Hepatocyte (in vitro differentiated cells): ENCODE measurements at places on chromosomes 13 and 19. TPM values are rescaled to one million over a fixed set of nuclear protein-coding genes. Genes with fewer than 3 reads are reported as not detected.

DNA sequence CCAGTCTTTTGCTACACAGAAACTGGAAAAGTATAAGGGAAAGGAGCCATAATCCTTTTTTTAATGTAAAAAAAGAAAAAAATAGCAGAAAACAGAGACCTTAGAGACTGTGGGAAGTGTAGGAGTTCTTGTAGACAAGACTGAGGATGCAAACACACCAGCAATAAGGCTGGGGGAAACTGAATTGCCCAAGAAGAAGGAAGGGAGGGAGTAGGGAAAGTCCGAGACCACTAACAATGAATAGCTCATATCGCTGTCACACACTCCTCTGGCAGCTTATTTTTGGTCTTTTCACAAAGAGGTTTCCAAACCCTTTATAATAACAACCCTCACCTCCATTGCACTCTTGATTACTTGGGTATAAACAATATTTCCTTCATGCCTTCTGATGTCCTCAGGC is 952.0 kb downstream of the SLITRK5 start:
- DNase-seq: no peak

DNA sequence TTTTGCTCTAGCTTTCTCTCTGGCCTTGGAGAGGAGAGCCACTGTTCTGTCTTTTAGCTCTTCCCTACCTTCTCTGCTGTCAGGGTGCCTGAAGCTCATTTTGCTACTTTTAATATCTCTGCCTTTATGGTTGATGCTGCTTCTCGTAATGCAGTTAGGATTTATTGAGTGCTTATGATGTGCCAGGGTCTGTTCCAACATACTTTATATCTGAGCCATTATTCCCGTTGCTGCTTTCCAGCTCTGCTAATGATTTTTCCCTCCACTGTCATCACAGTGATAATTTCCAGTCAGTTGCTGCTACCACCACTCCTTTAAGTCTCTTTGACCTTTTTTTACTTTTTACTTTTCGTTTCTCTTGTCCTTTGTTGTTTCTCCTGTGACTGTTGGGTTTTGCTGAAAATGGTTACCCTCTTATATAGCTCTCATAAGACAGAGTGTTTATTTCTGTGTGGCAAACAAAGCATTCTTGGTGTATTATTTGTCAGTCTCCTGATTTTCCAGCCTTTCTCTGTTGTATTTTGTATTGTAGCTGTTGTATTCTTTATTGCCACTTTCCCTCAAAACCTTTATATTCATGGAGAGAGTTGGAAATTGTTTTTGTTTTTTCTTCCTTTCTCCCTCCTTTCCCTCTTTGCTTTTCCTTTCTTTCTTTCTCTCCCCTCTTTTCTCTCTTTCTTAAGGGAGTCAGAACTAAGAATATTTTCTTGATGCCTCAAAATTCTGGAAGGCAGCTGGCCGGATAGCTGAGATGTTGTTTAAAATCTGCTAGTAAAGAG is 37.4 kb downstream of the COG6 start:
- no peak for DNase-seq

GRCh38 chr19:10143681-10144080 is 24.0 kb upstream of the EIF3G start:
- DNase-seq: no peak

The OR7C1 gene
- polyA plus RNA-seq: 0.02 and 1.2 TPM in 2 replicates

The LRRC25 gene
- polyA plus RNA-seq: 0.36 and 1.5 TPM in 2 replicates
